Hematopoietic multipotent progenitor cell treated with erythropoietin and hydrocortisone succinate and interleukin-3 and kit ligand, for 15 days (in vitro differentiated cells): ENCODE measurements at places on chromosomes 6 and 20.
A peak's percentile ranks its signal among the peaks of the same experiment; 100 is the strongest.

- DNase-seq = no peak
These were observed 85.1 kb downstream of the GJA1 start for GRCh38 chr6:121520337-121521163.

DNA sequence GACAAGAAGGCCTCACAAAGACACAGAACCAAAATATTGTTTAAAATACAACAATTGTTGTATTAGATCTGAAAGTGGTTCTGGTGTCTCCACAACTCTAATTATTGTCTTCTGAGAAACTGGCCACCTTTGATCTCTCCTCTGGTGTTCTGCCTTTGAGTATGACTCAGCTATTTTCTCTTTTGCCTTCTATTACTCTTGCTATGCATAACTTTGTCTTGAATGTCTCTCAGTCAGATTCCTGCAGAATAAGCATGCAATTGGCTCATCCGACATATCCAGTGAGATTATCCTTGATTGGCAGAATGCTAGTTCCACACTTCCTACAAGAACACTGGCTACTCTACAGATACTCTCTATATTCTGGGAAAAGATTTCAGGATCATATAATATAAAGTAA, 14.3 kb upstream of the EPM2A start:
- peak; percentile 58 for DNase-seq

DNA sequence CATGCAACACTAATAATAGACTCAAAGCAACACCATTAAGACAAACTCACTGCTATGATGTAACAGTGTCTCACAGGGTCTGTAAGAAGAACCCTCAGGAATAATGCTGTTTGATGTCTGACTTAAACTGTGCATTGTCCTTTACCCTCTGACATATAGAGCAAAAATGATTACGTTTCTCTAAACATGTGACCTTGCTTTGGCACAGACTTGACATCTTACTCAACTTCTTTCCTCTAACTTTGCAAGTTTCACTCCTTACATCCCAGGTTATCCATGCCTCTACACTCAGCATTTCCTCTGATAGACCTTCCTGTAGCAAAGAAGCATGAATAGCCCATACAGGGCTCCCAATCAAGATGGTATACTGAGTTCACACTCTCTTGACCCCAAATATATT, 252.7 kb downstream of the UST start:
- no peak for DNase-seq

- no peak for DNase-seq
These were observed 33.8 kb downstream of the KPNA5 start for GRCh38 chr6:116714761-116715160.

- no peak for DNase-seq
These were observed 241.0 kb downstream of the DLL1 start for GRCh38 chr6:170049641-170050561.

- no peak for DNase-seq
These were observed 181.1 kb downstream of the ERMARD start for GRCh38 chr6:169932491-169932890.

GRCh38 chr20:40689100-40689942, at the start of gene MAFB:
TSS of gene MAFB (minus strand) at chr20:40689236. CDS start at chr20:40688850, 386 bp downstream.
- DNase-seq = peak; percentile 26

DNA sequence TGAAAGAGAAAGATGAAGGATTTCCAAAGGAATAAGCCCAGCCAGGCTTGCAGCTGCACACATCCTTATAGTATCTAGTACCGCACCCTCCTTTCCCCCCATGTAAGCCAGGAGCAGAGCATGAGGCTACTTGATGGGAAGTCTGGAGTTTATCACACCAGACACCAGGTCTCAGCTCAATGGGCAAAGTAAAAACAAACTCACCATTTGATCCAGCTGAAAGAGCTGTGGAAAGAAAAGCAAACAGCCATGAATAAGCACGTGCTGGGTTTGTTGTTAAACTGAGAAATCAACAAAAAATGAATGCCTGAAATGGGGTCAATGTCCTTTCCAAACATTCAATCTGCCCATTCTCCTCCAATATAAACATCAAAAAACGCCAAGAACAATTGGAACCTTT, 50.6 kb upstream of the MAP7 start:
- DNase-seq = no peak

DNA sequence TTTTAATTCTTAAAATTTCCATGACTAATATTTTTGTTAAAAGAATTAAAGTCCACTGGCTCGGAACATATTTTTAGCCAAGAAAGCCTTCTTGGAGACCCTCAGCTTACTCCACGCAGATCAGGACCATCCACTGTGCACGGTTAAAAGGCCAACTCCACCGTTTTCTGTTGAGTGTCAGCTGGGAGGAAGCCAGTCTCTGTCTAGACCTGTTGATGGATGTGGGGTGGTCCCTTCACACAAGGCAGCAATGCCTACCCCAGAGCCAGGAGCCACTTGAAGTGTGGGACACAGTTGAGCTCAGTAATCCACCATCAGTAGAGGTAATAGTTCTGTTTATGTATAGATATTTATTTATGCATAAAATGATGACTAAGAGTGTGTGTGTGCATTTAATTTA, 19.9 kb upstream of the QKI start:
- no peak for DNase-seq

GRCh38 chr20:46112430-46113112, 5.5 kb upstream of the CD40 start:
- no peak for DNase-seq

DNA sequence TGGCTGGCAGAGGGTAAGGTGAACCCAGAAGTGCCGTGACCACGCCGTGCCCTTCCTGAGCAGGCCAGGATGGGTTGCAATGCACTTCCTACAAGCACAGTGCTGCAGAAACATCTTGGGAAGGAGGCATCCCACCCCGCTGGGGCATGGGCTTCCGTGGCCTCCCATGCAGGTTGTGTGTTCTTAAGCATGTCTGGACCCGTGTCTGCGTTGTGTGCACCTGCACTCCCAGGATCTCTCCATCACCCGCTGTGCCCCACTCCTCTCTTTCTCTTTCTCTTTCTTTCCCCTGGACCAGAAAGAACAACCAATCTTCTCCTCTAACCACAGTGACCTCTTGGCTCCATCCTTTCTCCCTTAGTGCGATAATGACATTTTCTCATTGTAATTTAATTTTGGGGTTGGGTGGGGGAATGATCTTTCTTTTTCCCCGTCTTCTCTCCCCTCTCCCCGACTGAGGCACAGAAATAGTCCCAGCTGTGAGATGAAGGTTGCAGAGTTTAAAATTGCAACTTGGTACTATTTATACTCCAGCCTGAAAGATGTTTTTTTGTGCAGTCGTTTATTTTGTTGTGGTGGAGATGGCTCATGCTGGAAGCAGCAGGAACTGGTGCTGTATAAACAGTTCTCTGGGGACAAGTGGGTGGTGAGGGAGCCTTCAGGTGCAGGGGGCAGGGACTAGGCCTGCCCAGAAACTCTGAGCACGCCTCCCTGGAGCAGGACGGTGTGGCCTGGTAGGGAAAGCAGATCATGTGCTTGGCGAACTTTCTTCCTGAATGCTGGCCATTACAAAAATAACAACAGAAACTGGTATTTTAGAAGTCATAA, 20.5 kb downstream of the BCAS4 start:
- DNase-seq = no peak

DNA sequence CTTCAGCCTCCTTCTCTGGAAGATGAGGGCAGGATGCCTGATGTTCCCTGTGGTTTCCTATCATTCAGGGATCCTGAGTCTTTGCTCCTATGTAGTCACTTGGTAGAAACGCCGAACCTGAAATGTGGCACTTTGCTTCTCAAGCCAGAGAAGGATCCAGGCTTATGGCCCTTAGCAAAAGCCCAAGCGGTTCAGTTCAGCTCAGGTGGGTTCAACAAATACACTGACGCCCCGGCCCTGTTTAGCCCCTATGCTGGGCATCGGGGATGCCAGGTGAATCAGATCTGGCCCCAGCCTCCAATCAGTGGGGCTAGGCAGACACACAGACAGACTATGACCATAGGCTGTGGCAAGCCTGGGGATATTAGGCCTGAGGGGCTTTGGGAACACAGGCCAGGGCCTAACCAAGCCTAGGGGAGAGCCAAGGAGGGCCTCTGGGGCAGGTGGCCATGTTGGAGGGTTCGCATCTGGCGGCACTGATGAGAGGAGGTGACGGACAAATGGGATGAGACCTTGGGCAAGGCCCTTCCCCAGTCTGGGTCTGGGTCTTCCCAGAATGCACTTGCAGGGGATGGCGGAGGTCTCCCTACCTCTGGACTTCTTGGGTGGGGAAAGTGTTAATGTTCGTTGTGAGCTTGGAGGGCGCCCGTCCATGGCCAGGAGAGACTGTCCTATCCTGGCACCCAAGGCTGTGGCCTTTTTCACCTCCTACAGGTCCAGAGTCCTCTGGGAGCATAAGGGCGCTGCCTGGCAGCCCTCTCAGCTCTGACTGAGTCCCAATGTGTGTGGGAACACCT, 17.6 kb upstream of the SRC start:
- no peak for DNase-seq

- peak; percentile 82 for DNase-seq
These were observed 448 bp upstream of the DDAH2 start for GRCh38 chr6:31729515-31729978.

DNA sequence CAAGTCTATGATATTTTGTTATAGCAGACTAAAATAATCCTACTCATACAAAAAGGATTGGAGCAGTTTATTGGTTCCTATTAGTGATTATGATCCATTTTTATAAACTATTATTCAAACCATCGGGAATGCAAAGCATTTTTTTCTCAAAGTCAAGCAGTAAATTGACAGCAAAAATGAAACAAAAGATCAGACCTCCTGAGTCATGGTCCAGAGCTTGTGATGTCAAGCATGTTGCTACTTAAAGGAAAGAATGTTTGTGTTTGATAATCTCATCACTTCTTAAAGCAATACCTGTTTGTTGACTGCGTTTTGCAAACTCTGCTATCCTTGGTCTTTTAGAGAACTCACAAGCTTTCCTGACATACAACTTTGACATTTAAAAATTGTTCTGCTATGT, 204.4 kb downstream of the SAMD5 start:
- DNase-seq = no peak

DNA sequence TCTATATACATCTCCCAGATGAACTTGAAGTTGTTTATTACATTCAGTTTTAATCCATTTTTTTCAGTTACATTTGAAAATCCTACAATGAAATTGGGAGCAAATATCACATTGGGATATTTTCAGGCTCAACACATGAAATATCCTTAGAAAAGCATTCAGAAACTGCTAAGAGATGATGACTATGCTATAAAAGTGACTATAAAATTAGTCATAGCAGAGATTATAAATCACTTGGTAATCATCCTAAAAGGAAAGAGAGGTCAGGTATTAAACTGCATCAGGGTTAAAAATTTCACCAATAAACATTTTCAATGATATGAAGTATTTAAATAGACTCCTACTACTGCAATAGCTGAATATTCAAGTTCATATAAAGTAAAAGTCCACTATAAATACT, 987.7 kb downstream of the GRIK2 start:
- DNase-seq = no peak

DNA sequence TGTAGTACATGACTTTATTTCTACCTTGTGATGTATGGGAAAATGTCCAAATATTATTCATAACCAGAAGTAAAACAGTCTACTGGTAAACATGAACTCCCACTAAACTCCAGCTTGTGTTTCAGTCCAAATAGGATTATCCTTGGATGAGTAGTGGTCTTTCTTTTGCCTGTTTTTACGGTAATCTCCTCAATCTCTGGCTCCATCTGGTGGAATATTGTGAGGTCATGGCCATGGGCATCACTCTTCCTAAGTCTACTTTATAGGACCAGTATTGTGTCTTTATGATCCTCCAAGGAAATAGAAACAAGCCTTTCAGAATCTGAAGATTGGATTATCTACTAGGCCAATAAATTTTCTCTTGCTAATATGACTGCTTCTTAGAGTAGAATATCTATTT, 505.0 kb downstream of the BMP2 start:
- DNase-seq = no peak

GRCh38 chr20:16596991-16597390, 23.7 kb upstream of the KIF16B start:
- DNase-seq = no peak

- no peak for DNase-seq
These were observed 59.0 kb upstream of the QKI start for GRCh38 chr6:163355426-163355991.

DNA sequence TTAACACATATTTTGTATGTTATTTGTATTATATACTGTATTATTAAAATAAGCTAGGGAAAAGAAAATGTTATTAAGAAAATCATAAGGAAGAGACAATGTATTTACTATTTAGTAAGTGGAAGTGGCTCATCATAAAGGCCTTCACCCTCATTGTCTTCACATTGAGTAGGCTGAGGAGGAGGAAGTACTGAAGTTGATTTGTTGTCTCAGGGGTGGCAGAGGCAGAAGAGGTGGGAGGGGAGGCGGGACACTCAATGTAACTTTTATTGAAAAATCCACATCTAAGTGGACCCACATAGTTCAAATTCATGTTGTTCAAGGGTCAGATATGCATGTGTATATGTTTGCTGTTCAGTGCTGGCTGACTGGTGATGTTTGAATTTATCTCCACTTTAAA, 210.2 kb upstream of the CITED2 start:
- no peak for DNase-seq

- DNase-seq = no peak
These were observed 179.4 kb downstream of the FOXC1 start for GRCh38 chr6:1789092-1789491.

DNA sequence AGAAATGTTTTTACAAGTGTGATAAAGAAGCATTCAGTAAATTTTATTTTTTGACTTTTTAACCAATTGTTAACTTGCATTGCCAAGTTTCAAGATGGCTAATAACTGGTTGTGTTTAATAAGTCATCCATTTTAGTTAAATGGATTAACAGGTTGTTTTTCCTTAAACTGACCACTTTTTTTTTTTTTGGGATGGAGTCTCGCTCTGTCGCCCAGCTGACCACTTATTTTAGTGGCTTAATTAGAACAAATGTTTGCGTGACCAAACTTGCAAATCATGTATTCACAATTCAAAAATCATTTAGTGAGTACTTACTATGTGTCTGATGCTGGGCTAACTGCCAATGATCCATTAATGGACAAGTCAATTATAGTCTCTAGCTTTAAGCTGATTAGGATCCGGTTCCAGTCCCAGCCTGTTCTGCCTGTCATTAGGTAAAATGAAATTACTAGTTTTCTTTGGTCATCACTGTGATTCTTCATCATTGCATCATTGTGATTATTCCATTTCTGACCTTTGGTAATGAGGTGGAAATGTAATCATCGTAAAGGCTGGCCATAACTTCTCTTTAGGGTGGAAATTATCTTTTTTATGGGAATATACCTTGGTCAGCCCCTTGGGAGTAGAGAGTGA, 729.2 kb upstream of the MARCKS start:
- no peak for DNase-seq

DNA sequence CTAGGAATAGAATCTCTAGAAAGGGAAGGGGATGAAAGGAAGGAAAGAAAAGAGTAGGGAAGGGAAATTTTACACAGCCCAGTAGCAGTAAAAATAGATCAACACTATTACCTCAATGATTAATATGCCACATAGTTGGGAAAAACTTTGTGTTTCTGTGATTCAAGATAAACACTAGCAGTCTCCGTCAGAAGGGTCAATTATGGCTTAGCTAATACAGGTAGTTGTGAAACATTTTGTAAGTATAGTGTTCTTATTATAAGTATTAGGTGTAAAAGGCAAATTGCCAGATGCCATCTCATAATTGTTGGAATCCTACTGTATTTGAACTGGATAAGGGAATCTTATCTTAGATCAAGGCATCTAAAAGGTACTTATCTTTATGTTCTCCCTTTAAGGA, 165.7 kb downstream of the MTFR2 start:
- no peak for DNase-seq
